ENCODE measurements at places on chromosomes 3 and 15.

DNA sequence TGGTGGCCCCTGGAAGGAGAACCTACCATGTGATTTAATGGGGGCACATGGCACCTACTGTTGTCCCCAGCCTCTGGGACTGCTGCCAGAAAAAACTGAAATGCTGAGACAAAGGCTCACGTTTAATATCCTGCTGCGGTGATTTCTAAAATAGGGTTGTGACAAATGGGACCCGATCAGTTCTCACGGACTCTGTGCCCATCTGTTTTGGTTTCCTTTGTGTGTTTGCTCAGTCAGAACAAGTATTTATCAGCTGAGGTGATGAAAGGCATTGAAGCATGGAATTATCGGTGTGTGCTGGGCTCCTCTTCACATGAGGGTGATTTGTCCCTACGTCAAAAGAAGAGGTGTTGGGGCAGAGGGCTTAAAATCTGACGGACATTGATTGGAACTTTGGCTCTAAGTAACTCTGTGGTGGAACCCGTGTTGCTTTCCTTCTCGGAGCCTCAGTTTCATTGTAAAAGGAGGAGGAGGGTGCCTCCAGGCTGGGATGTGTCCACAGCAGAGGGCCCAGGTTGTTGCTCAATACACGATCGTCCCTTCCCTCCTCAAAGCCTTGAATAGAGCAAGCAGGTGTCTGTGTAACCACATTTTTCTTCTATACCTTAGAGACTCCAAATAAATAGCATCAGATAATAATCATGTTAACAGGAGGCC is 283.3 kb upstream of the RGMA start:
- no peak for DNase-seq

- DNase-seq, result no peak
Measured at GRCh38 chr3:197854596-197855343, 63.7 kb downstream of the LRCH3 start.

GRCh38 chr15:52738311-52738710 is 51.8 kb downstream of the ONECUT1 start:
- no peak for DNase-seq

GRCh38 chr15:58249646-58250312 is 111.6 kb downstream of the AQP9 start:
- no peak for DNase-seq

- DNase-seq, result no peak
Measured at GRCh38 chr3:169147238-169148008, 516.1 kb downstream of the MECOM start.

Measured in C1 segment of cervical spinal cord (tissue), 14 donors.